ENCODE measurements at places on chromosomes 5 and 9. TPM values are rescaled to one million over a fixed set of nuclear protein-coding genes. Genes with fewer than 3 reads are reported as not detected.

DNA sequence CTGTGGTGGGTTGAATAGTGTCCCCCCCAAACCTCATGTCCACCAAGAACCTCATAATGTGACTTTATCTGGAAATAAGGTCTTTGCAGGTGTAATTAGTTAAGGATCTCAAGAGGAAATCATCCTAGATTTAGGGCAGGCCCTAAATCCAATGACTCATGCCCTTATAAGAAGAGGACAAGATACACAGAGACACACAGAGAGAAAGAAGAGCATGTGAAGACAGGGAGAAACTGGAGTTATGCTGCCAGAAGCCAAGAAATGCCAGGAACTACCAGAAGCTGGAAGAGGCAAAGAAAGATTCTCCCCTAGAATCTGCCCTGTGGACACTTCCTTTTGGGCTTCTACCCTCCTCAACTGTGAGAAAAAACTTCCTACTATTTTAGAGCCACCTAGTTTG is 8.8 kb downstream of the FAM13B start:
- DNase-seq, result no peak
- H3K27ac ChIP-seq, result no peak overlapping the region
- H3K36me3 ChIP-seq, result peaks cover 2% of the 10 kb centered on the region
- no peaks in the 10 kb centered on the region for H3K4me1 ChIP-seq

DNA sequence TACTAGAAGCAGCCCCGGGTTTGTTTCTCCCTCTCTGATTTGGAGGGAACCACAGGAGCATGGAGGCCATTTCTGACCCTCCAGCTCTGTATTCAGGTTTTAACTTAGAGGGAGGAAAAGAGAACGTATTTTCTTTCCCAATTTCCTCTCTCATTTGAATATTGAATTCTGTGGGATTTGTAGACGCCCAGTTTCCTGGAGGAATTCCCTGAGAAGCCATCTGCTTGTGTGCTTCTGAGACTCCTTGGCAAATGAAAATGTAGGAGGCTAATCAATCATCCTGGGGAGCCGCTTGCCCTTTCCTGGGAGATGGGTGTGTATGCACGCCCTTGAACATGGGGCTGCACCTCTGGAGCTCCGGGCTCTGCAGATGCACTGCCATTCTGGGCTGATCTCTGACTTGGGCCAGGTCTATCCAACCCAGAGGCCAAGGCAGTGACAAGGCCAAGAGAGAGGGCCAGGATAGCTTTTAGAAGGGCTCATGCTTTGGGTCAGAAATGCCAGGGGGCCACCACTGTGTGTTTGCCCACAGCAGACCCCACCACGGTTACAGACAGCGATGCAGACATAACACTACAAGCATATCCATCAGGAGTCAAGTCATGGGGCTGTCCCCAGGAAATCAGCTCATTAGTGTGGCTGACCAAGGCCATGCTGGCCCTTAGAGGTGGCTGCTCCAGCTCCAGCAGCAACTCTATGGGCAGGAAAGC is 174.5 kb downstream of the C5orf15 start:
- no peak overlapping the region for H3K4me3 ChIP-seq
- H3K27ac ChIP-seq, result no peak overlapping the region
- no peaks in the 10 kb centered on the region for H3K4me1 ChIP-seq
- DNase-seq, result no peak
- H3K36me3 ChIP-seq, result no peaks in the 10 kb centered on the region

HNRNPAB gene
- total RNA-seq, result 310 TPM

PCDHGA8 gene
- total RNA-seq, result 0.95 TPM

DNA sequence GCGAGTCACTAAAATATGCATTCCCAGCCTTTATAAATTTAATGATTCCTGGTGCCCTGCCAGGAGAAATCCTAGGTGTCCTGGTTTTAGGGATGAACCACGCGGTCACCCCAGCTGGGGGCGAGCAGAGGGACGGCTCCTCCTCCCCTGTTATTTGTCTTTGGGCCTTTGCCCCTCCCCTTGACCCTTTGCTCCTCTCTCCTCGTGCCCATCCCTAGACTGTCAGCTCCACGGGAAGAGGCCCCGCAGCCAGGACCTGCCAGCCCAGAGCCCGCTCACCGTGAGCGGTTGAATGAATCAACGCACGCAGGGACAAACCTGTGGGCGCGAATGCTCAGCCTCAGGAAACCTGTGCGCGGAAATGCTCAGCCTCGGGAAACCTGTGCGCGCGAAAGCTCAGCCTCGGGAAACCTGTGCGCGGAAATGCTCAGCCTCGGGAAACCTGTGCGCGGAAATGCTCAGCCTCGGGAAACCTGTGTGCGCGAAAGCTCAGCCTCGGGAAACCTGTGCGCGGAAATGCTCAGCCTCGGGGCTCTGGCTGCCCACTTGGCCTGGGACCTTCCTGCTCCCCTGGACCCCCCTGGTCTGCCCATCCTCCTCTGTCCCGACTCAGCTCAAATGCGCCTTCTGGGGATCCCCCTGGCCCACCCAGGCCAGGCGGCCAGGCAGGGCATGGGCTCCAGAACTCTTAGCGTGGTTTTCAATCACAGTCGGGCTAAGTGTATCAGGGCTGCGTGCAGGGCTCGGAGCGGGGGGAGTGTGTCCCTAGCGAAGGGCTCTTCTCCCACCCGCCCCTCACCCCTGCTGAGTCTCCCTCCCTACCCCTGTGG is 140.5 kb upstream of the COL5A1 start:
- peaks cover 10% of the 10 kb centered on the region for H3K27me3 ChIP-seq
- H3K36me3 ChIP-seq, result no peaks in the 10 kb centered on the region
- DNase-seq, result peak; percentile 16
- H3K4me1 ChIP-seq, result peaks cover 2% of the 10 kb centered on the region
- H3K4me3 ChIP-seq, result no peak overlapping the region
- no peak overlapping the region for H3K27ac ChIP-seq

DNA sequence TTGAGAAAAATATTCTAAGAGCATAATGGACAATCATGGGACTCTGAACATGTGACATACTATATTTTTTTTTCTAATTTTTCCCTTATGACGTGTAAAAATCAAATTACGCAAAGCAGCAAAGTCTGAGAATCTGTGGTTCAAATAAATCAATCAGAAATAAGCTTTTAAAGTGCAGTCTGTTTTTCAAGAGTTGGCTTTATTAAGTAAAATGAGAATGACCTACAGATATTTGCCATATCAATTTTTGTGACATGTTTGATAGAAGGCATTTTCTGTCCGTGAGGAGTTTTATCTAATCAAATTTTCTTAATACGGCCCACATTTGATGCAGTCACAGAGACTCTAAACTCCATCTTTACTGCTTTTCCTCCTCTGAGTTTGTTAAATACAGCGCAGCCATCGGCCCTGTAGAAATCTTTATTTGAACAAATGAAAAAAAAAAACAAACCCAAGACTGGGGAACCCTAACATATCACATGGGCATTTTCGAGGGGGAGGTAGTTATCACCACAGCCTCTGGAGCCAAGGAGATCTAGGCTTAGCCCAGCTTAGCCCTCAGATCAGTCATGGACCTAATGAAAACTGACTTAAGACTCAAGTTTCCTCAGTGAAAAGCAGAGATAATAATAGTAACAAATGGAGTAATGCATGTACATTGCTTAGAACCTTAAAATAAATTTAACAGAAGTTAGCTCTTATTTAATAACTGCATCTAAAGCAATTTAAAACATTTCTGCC is 263.6 kb upstream of the C9orf72 start:
- H3K4me3 ChIP-seq, result no peak overlapping the region
- H3K27me3 ChIP-seq, result no peaks in the 10 kb centered on the region
